ENCODE measurements at places on chromosomes 6 and 20. TPM values are rescaled to one million over a fixed set of nuclear protein-coding genes. Genes with fewer than 3 reads are reported as not detected.
A peak's percentile ranks its signal among the peaks of the same experiment; 100 is the strongest.

- DNase-seq: no peak
Observed at GRCh38 chr20:22699396-22699795, 115.0 kb upstream of the FOXA2 start.

PPP1R3G gene
- total RNA-seq: 0.74 TPM

OR2H2 gene
- total RNA-seq: not detected

KCNK16 gene
- not detected for total RNA-seq

- DNase-seq: no peak
Observed at GRCh38 chr6:35454391-35455110, 2.4 kb downstream of the FANCE start.

FOXQ1 gene
- total RNA-seq: not detected

- DNase-seq: peak; percentile 27
Observed at GRCh38 chr20:50982363-50982762, 23.7 kb downstream of the MOCS3 start.

- no peak for DNase-seq
Observed at GRCh38 chr6:89509777-89510281, 76.9 kb downstream of the ANKRD6 start.

DNA sequence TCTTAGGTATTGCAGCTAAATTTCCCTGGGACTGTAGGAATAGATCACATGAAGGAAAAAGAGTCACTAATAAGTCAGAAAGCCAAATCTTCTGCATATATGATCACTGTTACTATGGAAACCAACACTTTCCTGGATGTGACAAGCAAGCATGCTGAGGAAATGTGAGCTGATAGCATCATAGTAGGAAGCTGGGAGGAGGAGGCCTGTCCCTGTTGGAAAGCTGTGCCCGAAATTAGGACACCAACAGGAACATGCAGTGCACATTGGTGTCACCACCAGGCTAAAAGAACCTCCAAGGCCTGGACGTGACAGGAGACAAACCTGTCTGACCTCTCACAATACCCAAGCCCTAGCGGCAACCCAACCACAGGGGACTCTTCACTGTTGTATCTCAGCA is 181.9 kb upstream of the PCSK2 start:
- DNase-seq: no peak

- DNase-seq: no peak
Observed at GRCh38 chr6:152240436-152240835, 396.7 kb downstream of the SYNE1 start.

DNA sequence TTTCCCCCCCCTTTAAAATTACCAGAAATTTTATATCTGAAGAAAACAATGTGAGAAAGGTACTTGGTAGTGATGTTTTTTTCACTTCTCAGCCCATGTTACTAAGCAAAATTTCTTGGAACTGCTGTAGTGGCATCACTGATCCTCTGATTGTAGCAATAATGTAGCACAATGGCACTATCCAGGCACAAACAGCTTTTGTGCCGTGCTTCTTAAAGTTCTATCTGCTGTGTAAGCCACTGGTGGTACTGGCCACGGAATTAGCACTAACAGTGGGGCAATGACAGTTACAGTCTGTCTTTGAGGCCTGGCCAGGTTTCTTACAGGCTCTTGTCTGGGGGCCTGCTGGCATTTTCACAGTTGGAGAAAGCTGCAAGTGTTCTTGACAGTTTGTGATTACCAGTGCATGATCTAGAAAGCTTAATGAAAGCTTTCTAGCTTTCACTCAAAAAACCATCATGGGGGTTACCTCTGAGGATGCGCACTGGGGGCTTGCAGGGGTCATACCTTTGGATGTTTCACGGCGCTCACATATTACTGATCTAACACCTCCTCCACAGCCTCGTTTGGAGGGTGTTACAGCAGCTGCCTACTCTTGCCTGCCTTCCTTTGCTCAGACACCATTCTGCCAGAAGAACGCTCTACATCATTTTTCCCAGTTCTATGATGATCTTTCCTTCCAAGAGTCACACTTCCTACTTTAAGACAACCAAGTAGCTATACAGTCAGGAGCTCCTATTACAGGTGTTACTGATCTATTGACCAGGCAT is 58.4 kb upstream of the ARMH2 start:
- no peak for DNase-seq

SIRPD gene
- not detected for total RNA-seq

All from dermis blood vessel endothelial cell (primary cell).